ENCODE measurements at places on chromosomes 3 and 15. TPM values are rescaled to one million over a fixed set of nuclear protein-coding genes. Genes with fewer than 3 reads are reported as not detected.

HIGD2B gene
- 0.27 TPM for total RNA-seq

SLC6A1 gene
- total RNA-seq, result not detected

LEKR1 gene
- 2.1 TPM for total RNA-seq

SNX22 gene
- 6.3 TPM for total RNA-seq

DNA sequence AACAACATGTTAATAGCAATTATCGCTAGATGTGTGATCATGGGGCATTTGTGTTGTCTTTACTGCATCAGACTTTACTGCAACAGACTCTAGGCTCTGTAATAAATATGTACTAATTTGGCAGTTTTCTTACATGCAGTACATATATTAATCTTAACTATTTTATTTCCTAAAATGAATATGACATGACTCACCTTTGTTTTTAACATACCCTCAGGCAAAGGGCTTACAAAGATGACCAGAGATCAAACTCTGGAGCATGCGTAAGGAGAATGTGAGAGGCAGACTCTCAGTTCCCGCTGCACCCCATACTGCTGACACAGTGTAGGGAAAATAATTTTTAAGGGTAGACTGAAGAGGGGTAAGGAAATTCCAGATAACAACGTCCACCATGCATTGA lies 7.2 kb upstream of the FAM174B start:
- no peak for DNase-seq

GRCh38 chr3:132623646-132624045 lies 26.6 kb downstream of the ACKR4 start:
- DNase-seq, result no peak

DNA sequence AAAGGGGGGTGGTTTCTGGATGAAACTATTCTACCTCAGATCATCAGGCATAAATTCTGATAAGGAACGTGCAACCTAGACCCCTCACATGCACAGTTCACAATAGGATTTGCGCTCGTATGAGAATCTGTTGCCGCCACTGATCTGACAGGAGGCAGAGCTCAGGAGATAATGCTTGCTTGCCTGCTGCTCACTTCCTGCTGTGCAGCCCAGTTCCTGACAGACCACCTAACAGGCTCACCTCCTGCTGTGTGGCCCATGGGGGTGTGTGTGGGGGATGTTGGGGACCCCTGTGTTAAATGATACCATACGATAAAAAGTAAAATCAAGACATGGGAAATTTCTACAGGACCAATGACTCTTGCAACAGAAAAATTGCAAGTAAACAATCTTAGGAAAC lies 24.0 kb downstream of the CP start:
- DNase-seq, result no peak

GRCh38 chr3:55480911-55481743 lies 6.0 kb downstream of the WNT5A start:
- no peak for DNase-seq

DNA sequence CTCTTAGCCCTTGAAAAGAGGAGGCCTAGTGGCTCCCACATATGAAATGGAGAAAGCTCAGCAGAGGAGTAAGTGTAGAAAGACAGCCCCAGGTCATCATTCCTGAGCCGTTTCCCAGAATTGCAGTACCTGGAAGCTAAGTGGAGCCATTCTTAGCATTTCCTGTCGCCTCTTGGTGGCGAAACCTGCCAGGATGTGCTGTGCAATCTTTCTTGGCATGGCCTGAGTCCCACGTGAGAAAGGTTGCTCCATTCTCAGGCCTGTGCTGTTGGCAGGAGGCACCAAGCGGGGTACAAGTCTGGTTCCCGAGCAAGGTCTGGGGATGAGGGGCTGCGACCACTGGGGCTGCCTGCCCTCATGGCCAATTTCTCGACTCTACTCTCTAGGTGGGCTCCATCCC lies 207.2 kb upstream of the TPM1 start:
- DNase-seq, result no peak

DNA sequence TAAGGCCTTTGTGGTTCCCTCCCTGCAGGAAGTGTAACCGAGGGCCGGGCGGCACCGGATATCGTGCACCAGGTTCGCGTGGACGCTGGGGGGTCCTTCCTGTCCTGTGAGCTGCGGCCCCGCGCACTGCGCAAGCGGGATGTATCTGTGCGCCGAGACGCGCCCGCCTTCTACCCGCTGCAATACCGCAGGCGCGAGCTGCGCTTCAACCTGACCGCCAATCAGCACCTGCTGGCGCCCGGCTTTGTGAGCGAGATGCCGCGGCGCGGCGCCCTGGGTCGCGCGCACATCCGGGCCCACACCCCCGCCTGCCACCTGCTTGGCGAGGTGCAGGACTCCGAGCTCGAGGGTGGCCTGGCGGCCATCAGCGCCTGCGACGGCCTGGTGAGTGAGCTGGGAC lies 35.9 kb downstream of the SAXO2 start:
- no peak for DNase-seq

- no peak for DNase-seq
Observed at GRCh38 chr15:47964229-47964628, 156.6 kb upstream of the SLC24A5 start.

DNA sequence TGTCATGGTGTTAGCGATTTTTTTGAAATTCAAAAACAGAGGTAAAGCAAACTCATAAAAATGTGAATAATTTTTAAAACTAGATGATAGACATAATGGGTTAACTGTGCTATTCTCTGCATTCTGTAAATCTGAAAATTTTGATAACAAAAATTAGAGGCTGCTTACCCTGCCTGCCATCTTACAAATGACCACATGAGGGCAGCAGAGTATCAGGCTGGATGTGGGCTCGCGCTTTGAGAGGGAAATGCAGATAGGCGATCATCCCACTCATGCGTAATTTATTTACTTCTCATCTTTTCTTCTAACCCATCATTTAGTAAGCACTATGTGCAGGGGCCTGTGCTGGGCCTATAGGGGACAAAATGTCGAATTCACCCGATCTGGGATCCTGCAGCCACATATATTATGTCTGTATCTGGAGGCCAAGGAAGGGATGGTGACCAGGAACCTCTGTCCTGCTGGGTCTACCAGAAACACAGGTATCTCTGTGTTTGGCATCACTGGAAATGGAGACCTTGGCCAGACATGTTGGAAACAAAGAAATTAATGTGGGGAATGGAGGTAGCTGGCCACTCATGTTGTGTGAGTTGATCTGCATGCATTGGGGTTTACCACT lies 7.8 kb upstream of the RAD18 start:
- peak; percentile 45 for DNase-seq

DNA sequence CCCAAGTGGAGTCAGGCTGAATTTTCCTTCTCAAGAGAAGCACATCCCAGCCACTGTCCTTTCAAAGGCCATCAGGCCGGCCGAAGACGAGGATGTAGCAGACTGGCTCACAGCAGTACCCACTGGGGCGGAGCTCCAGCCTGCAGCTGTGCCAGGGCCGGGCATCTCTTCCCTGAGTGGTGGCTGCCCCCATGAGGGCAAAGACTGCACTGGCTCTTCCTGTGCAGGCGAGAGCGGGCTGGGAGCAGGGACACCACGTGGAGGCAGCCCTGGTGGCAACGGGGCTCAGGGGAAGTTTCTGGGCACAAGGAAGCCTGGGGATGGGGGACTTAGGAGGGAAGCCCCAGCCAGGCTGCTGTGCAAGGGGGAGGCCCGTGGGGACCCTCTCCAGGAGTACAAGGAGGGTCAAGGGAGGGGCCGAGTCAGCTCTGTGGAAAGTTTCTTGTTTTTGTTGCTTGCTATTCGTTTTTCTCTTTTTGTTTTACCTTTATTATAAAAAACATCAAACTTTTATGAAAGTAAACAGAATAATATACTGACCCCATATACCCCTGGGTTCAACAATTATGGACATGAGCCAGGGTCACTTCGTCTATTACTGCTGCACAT lies 66.1 kb downstream of the RPN1 start:
- DNase-seq, result peak; percentile 68

DNA sequence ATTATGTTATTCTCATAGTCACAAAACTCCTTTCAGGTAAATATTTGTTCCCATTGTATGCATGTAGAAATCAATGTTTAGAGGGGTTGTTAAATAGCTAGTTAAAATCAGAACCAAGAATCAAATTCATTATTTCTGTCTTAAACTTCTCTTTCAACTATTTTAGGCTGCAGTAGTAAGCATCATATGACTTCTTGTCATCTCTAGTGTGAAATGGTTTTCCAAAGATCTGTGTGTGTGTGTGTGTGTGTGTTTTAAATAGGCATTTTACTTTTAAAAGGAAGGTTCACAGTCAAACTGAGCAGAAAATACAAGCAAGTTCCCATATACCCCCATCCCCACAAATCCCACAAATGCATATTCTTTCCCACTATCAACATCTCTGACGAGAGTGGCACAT lies 506.5 kb downstream of the LPP start:
- no peak for DNase-seq

DNA sequence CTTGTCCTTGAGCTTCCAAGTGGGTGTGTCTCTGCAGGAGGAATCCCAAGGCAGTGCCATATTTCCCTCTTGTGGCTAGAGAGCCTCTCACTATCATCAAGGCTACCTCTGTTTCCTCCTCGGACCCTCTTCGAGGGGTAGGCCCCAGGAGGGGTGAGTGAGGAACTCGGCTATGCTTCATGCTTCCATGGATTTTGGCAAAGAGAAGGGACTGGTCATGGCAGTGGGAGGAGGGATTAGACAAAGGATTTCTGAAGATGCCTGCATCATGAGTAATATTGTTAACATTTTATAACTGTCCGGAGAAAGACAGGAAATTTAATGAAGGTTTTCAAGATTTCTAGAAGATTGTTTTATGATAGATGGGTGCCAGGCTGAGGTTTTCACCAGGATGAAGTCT lies 241.5 kb downstream of the CLSTN2 start:
- DNase-seq, result no peak

DNA sequence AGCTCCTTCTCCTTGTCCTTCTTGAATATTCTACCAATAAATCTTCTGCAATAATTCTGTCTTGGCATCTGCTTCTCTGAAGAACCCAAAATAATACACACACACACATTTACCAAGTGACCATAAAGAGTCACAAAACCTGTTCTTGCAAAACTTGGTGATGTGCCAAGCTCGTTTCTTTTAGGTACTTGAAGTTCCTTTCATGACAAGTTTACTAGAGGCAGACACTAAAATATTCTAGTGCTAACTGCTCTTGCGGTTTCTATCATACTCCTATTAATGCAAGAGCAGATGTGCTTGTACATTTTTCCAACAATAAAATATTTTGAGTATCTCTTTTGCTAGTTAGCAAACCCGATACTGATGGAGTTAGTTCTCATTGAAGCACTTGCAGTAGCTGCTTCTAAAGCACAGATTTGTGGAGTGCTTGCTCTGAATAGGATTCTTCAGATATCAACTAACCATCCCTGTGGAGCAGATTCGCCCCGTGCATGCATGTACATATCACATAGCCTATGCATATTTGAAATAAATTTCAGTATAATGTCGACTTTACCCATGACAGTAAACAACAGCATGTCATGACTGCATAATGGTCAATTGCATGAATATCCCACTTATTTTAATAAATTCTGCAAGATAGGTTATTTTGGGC lies 23.2 kb downstream of the HHLA2 start:
- no peak for DNase-seq

DNA sequence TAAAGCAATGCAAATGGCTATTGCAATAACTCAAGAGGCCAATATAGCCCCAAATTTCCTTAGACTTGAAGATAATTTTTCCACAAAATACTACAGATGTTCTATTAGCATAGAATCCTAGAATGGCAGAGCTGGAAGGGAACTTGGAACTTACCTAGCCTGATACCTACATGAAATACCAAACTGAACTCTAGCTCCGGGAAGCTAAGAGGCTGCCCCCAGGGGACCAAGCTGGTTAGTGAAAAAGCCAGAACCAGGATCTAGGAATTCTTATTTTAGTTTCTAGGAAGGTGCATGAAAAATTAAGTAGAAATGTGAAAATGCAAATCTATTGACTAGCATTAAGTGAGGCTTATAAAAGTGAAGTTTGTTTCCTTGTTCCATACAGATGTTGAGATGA lies 256.0 kb upstream of the CBLB start:
- no peak for DNase-seq

DNA sequence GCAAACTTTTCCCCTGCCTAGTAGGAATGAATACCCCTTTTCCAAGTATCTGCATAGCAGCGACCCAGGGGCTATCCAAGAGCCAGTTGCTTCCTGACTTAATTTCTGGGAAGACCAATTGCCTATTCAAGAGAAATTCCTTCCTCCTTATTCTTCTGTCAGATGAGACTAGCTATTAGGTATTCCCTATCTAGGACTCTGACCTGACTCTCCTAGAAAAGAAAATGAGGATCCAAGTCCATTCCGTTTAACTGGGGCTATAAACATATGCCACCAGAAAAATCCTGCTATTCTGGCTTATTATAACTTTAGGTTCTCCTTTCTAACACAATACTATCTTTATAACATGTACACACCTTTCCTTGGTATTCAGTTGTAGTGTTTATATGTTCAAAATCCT lies 1.7 kb downstream of the HHLA2 start:
- no peak for DNase-seq

DNA sequence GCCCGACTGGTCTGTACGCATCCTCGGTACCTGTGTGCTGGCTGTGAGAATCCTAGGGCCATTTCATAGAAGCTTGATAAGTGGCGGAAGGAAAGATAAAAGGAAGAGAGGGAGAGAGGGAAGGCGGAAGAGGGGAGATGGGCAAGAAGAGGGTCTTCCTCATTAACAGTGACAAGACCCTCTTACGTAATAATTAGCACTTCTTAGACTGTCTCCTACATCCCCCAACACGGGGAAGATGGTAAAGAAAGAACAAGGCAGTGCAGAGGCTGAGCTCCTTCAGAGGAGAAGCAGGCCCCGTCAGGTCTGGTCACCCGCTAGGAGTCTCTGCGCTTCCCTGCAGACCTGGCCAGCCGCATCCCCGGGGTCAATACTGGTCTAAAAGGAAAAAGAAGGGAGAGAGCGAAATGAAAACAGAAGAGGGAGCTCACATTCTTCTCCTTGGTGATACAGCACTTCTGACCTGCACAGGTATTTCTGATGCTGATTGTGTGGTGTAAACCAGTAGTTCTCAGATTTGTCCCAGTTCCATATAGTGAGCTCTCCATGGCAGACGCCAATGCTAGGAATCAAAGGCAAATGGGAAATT lies 19.0 kb upstream of the FAM240A start:
- no peak for DNase-seq

- DNase-seq, result no peak
Observed at GRCh38 chr3:103787879-103788278, 1353.1 kb downstream of the ZPLD1 start.

- peak; percentile 23 for DNase-seq
Observed at GRCh38 chr3:191136347-191136746, 62.7 kb upstream of the OSTN start.
